Osteocyte (in vitro differentiated cells): ENCODE measurements at places on chromosomes 4 and X.

DNA sequence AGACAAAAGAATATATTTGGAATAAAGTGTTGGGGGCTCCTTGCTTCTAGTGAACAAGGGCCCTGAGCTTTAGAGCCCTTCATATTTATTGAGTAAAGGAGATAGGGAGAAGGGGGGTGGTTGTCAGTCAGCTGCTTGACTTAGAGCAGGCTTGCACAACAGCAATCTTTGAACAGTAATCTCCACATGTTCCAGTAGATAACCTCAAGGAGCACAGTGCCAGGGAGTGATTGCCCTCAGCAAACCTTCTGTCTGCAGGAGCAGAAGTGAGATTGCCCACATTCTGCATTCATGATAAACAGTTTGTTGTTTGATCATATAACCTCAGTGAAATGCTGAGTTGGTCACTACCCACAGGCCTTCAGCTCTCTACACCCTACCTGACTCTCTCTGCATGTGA is 205.8 kb upstream of the CXCL13 start:
- H3K4me3 ChIP-seq = no peak overlapping the region
- no peak overlapping the region for H3K27ac ChIP-seq
- H3K4me1 ChIP-seq = no peaks in the 10 kb centered on the region
- H3K27me3 ChIP-seq = peaks cover 11% of the 10 kb centered on the region
- DNase-seq = no peak

DNA sequence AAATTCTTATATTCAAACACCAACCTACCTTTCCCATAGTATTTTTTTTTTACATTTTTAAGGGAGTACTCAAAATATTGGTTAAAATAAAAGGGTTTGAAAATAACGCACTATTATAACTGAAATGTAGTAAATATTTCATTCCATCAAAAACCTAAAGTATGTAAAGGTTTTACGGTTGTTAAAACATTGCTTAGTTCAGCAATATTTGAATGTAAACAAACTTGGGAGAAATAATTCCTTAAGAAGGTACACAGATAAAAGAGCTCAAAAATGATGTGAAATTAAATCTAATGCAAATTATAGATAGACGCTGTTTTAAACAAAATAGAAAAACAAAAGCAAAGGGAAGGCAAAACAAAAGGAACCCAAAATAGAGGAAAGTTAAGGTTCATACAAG is 1476.9 kb downstream of the PCDH18 start:
- no peak overlapping the region for H3K4me3 ChIP-seq
- DNase-seq = no peak
- no peaks in the 10 kb centered on the region for H3K27me3 ChIP-seq
- H3K27ac ChIP-seq = no peak overlapping the region
- no peaks in the 10 kb centered on the region for H3K4me1 ChIP-seq

GRCh38 chr4:110245577-110245976 is 47.2 kb upstream of the ELOVL6 start:
- no peak for DNase-seq
- no peak overlapping the region for H3K4me3 ChIP-seq
- H3K4me1 ChIP-seq = no peaks in the 10 kb centered on the region
- H3K27me3 ChIP-seq = peaks cover 16% of the 10 kb centered on the region

- H3K4me1 ChIP-seq = peaks cover 5% of the 10 kb centered on the region
- H3K4me3 ChIP-seq = no peak overlapping the region
- no peaks in the 10 kb centered on the region for H3K36me3 ChIP-seq
- no peak for DNase-seq
Measured at GRCh38 chrX:150503898-150504219, 64.6 kb upstream of the MTM1 start.

- no peaks in the 10 kb centered on the region for H3K27me3 ChIP-seq
- no peak overlapping the region for H3K27ac ChIP-seq
Measured at GRCh38 chr4:107562316-107562715, 157.7 kb downstream of the PAPSS1 start.

- H3K27me3 ChIP-seq = no peaks in the 10 kb centered on the region
- DNase-seq = no peak
- H3K27ac ChIP-seq = no peak overlapping the region
- H3K36me3 ChIP-seq = no peaks in the 10 kb centered on the region
- H3K4me1 ChIP-seq = peaks cover 8% of the 10 kb centered on the region
Measured at GRCh38 chr4:786074-786741, 39.7 kb downstream of the CPLX1 start.

DNA sequence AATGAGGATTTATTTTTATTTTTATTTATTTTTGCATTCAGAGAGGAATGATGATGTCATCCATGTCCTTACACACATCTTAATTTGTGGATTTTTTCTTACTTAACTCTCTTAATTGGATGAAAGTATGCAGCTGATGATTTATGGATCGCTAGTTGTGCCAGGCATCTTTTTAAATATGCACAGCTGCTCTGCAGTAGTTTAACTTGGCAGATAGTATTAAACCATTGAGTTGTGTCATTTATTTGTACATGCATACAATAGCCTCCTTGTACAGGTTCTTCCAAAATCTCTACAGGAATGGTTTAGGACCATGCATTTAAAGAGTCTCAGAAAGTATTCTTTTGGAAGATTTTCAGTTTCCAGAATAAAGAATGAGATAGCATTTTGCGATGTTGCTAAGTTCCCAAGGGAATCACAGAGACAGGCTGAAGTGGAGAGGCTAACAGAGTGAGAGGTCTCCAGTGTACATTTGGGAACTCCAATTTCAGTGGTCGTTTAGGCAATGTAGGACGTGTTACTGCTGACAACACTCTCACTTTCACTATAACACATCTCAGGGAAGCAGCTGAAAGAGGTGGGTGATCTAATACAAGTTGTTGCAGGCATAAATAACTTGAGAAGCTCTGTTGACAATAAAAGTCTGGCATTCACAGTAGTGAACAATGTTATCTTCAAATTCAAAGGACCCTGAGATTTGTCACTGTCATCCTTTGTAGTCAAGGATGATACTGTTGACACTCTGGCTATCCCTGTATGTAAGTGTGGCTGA is 49.9 kb upstream of the SCRG1 start:
- DNase-seq = no peak
- no peaks in the 10 kb centered on the region for H3K4me1 ChIP-seq
- no peak overlapping the region for H3K4me3 ChIP-seq
- no peak overlapping the region for H3K27ac ChIP-seq

GRCh38 chrX:150649096-150649870 is 43.9 kb upstream of the MTMR1 start:
- peak overlapping the region; percentile 78 for H3K27ac ChIP-seq
- no peak overlapping the region for H3K4me3 ChIP-seq
- DNase-seq = no peak
- peaks cover 6% of the 10 kb centered on the region for H3K36me3 ChIP-seq

DNA sequence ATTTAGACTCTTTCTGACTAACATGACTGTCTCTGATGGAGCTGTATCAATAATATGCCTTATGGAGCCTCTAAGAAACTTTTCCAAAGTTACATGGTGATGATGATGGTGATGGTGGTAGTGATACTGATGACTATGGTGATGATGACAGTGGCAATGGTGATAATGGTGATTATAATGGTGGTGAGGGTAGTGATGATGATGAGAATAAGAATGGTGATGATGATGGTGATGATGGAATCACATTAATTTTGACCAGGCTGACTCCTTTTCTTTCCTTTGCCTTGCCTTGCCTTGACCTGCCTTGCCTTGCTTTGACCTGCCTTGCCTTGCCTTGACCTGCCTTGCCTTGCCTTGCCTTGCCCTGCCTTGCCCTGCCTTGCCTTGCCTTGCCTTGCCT is 31.7 kb upstream of the AREG start:
- peaks cover 15% of the 10 kb centered on the region for H3K4me1 ChIP-seq
- no peak overlapping the region for H3K4me3 ChIP-seq
- DNase-seq = no peak
- no peak overlapping the region for H3K27ac ChIP-seq
- no peaks in the 10 kb centered on the region for H3K36me3 ChIP-seq

DNA sequence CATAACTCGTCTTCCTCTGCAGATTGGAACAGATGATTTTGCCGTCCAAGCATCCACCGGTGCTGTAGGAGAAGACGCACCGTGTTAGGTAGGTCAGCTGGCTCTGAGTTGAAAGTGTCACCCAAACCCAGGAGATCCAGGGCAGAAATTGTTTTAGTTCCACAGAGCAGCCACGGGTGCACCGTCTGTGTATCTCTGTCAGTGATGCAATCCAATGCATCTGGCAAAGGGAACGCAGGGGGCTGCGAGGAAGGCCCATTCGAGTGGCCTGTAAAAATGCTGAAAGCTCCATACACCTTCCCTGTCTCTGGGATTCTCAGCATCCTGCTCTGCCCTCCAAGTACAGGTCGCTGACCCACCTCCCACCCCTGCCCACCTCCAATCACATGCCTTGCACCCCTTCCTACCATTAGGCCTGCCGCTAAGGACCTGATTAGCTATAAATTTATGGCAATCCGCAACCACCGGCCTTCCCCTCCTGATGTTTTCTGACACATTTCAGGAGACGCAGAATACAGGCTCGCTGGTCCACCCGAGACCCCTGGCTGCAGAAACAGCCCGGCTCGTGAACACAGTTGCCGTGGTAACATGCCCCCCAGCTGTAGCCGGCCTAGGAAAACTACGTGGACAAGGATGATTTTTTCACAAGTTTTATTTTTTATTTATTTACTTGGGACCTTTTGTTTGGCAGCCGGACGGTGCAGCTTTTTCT is 39.7 kb upstream of the SHOX start:
- H3K27me3 ChIP-seq = no peaks in the 10 kb centered on the region
- H3K4me1 ChIP-seq = no peaks in the 10 kb centered on the region
- H3K27ac ChIP-seq = no peak overlapping the region

- no peak overlapping the region for H3K27ac ChIP-seq
- DNase-seq = no peak
Measured at GRCh38 chr4:37715889-37716402, 29.8 kb upstream of the RELL1 start.
